Activated CD4-positive, alpha-beta T cell treated with anti-CD3 and anti-CD28 coated beads, Interleukin-2, amount 50 U/mL, for 24 hours (primary cell): ENCODE measurements at places on chromosomes 3 and 15.

DNA sequence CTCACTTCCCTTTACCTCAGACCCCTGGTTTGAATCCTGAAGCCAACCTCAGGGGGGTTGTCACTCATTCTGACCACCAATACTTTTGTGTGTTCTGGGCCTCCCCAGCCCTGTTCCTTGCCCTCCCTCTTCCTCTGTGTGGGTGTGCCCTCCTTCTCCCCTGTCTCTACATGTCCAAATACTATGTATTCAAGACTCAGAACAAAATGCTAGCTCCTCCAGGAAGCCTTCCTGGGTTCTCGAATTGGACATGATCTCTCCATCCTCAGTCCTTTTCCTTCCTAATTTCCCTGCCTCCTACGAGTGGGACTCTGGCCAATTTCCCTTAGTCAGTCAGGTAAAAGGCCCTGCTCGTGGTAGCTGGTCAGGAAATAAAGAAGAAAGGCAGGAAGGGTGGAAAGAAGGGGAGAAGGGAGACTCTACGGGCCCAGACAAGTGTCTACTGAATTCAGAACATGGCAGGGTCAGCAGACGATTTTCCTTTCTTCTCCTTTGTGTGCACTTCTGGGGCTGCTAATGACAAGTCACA, 79.7 kb downstream of the BDH1 start:
- no peak for DNase-seq

GRCh38 chr3:81216192-81216591, 545.3 kb downstream of the GBE1 start:
- no peak for DNase-seq

DNA sequence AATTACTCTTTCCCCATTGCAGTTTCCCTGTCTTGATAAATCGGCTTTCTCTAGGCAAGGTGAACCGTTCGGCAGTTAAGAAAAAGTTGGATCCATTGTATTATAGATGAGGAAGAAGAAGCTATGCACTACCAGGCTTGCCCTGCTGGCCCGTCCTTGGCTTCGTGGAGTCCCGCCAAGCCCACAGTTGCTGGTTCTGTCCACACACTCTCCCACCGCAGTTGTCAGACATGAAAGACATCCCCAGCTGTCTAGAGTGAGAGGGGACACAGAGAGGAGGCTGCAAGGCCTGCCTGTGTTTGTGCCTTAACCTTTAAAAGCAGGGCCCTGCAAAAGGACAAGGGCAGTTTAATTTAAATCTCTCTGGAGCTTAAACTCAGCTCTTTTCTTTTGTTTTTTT, 47.2 kb upstream of the PLCL2 start:
- no peak for DNase-seq

DNA sequence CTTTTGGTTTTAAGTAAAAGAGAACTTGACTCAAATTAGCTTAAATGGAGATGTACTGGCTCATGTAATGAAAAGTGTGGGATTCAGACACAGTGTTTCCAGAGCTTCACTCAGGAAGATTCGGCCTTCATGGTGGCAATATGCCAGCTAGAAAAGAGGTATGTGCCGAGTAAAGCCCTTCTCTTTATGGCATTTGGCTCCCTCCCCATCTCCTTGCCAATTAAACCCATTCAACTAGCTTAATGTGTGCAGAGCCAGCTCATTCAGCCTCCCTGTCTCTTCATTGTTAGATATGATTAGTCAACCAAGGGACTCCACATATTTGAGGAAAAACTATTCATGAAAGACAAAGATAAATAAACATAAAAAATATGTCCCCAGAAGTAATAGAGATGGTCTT, 15.0 kb upstream of the TRANK1 start:
- no peak for DNase-seq

- no peak for DNase-seq
Measured at GRCh38 chr3:142934887-142935269, 28.6 kb downstream of the PAQR9 start.

GRCh38 chr3:9622438-9622837, 26.9 kb upstream of the MTMR14 start:
- DNase-seq, result no peak

GRCh38 chr3:130811557-130811956, 64.9 kb upstream of the PIK3R4 start:
- no peak for DNase-seq

DNA sequence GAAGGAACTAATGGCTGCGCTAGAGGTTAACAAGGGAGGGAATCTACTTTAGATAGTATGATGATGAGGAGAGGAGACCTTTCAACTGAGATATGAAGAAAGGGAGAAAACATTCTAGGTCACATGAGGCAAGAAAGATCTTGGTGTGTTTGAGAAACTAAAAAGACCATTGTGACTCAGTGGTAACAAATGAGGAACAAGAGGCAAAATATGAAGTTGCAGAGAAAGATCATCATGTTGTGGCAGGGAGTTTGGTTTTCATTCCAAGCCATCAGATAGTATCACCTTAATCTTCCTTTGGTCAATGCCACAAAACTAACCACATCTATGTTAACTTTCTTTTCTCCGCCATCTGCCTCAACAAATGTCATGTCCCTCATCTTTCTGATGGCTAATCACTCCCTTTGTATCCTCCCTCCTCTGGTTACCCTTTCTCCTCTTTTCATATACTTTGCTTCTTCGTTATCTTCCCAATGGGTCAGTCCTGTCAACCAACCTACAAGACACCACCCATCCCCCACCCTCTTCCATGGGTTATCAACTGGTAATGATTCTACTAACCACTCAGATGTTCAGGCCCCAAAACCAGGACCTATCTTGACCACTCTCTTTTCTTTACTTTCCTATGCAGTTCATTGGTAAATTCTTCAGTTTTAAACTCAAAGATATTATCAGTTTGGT, 2.4 kb upstream of the PDCD6IP start:
- no peak for DNase-seq

DNA sequence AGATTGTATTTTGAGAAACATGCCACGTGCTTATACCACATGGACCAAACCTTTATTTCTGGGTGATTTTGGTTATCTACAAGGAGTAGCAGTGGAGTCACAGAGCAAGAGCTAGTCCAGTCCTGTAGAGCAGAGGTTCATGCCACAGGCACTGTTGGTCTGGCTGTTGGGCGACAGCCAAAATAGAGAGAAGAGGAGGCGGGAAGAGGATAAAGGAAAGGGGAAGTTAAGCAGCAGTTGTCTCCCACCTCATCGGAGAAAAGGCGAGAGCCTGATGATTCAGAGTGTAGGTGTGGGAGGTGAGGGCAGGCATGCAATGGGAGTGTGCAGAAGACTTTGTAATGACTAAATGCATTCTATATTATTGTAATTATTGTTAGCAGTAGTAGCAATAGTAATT, 237.5 kb upstream of the ROPN1 start:
- no peak for DNase-seq

- DNase-seq, result no peak
Measured at GRCh38 chr3:64681015-64681414, 6.8 kb downstream of the ADAMTS9 start.

- DNase-seq, result no peak
Measured at GRCh38 chr3:195063581-195064193, 207.3 kb downstream of the XXYLT1 start.

DNA sequence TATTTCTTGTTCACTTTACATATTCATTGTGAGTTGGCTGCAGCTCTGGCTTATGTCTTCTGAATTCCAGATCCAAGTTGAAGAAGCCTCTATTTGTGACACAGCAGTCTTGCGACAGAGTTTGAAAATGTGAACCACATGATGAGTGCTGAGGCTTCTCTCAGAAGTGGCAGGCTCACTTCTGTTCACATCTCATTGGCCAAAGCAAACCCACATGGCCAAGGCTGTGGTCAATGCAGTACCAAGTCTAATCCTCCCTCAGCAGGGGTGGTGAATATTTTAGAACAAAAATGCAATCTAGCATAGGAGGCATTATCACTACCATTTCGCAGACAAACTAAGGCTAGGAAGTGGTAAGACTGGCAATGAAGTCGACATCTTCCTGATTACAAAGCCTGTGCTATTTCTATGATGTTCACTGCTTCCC, 45.2 kb downstream of the CDCP1 start:
- no peak for DNase-seq

DNA sequence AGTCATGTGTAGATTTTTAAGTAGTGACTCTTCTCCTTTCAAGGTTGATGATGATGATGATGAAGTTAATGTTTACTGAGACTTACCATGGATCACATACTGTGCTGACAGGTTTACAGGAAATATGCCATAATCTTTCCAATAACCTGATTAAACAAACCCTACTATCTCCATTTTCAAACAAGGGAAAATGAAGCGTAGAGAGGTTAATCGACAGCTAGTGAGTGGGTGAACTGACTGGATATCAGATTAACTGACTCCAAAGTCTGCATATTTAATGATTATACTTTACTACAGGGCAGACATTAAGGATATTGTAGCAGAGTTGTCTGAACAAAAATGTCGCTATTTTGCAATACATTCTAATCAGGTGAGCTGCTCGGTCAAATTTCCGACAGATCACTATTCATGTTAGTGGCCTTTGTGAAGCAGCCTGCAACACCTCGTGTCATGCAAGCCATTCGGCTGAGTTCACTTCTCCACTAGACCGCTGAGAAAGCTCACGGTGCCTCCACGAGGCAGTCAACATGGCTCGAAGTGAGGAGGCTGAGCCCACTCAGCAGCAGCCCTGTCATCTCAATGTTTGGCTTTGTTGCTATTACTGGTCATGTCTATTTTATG, 264.2 kb downstream of the NFKBIZ start:
- DNase-seq, result no peak

- peak; percentile 17 for DNase-seq
Measured at GRCh38 chr15:42608110-42608531, 32.7 kb downstream of the STARD9 start.

GRCh38 chr3:182920515-182921084, 59.7 kb downstream of the DCUN1D1 start:
- DNase-seq, result no peak

DNA sequence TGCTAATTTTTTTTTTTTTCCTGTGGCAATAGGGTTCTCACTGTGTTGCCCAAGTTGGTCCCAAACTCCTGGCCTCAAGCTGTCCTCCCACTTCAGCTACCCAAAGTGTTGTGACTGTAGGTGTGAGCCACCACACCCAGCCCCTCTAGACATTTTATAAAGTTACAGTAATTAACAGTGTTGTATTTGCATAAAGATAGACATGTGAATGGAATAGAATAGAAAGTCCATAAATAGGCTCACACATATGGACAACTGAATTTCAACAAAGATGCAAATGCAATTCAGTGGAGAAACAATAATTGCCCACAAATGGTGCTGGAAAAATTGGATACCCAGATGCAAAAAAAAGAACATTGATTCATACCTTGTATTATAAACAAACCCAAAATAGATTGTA, 39.9 kb downstream of the PLS1 start:
- DNase-seq, result no peak

DNA sequence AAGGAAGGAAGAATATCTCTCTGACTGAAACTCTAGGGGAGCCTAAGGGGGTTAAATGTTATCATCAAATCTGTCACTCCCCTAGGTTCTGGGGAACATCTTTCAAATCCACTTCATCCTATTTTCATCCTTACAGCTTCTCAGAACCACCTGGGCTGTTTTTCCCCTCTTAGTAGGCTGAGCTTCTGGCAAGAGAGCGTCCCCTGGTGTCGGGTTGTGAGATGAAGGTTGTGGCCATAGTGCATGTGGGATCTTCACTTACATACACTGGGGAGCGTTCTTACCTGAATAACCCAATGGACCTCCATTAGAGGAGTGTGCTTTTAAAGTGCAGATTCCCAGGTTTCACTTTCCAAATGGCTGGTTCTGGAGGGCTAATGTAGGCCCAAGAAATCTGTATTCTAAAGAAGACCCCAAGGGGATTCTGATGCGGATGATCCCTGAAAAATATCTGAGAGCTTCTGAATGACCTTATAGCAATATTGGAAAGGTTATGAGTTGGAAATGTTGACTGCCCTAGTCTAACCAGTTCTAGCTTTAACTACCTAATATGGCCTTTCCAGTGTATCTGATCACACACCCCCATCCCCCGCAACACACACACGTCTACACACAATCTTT, 663.7 kb downstream of the AGBL1 start:
- DNase-seq, result peak; percentile 55

DNA sequence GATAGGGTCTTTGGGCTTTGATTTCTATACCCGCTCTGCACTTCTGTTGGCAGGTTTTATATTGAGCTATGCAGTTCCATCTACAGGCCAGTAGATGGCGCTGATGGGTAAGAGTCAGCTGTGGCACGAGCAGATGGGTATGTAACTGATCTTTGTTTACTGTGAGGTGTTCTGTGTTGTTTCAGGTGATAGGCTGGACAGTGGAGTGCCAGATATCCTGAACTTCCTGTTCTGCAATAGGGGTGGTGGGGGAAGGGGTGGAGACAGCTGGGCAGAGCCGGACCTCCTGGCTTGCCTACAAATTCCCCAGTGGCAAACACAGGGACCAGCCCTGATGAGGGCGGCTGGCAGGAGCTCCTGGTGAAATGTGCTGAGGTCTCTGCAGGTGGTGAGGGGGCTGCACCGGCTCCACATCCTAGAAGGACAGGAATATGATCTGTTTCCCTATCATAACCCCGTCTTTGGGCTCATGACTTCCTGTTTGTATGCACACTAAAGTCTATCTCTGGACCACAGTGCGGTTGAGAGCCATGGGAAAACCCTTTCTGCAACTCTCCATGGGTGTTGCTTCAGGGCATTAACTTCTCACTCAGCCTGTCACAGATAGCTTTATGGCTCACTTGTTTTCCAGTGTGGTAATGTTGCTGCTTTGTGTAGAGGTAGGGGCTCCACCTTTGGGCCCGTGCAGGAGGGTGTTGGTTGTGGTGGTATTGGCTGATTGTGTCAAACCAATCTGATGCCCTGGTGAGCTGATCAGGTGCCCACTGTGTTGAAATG, 13.4 kb upstream of the FAM98B start:
- DNase-seq, result peak; percentile 48

DNA sequence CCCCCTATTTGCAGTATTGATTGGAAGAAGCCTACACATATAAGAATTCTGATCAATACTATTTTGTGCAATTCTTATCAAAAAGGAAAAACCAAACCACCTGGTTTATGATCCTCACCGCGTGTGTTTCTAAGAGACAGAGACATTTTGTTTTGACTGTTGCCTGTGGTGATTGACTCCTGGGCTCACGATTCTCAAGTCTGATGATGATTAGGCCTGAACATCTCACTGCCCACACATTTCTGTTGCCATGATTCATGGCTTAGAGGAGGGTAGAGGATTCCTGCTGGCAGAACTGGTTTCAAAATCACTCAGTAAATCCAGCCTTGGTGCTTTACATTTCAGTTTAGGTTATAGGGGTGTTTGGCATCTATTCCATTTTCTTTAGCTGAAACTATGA, 88.3 kb upstream of the UBE3A start:
- DNase-seq, result no peak
